IgD-negative memory B cell (primary cell): ENCODE measurements at places on chromosomes 12 and 14. TPM values are rescaled to one million over a fixed set of nuclear protein-coding genes. Genes with fewer than 3 reads are reported as not detected.

The ZC3H14 gene
- 45.4 TPM for polyA plus RNA-seq

The CLEC9A gene
- not detected for polyA plus RNA-seq

The CMKLR1 gene
- polyA plus RNA-seq = 0.64 TPM

The IL25 gene
- polyA plus RNA-seq = not detected
